ENCODE measurements at places on chromosomes 1 and 21.

- no peak for DNase-seq
These were observed 70.0 kb upstream of the PTGS2 start for GRCh38 chr1:186750257-186750656.

DNA sequence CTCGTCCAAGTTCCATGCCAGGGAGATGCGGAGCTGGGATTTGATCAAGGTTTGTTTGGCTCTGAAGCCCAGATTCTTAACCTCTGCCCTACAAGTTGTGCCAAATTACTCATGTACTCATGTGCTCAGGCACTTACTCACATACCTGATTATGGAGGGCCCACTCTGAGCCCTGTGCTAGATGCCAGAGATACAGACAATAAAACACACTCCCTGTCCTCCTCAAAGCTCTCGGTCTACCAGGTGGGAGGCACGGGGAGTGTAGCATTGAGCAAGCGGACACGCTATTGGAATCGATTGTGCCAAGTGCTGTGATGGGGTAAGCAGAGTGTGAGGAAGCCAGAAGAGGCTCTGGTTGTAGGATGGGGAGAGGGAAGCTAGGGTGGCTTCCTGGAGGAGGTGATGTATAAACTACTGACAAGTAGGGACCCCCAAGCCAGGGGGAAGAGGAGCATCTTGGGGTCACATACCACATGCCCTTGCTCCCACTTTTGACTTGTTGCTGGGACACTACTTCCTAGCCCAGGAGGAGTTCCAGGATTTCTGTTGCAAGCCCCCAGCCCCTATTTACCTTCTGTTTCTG is 49.8 kb upstream of the IFNLR1 start:
- DNase-seq = no peak

- no peak for DNase-seq
These were observed 69.2 kb downstream of the SH3GLB1 start for GRCh38 chr1:86773341-86774288.

- no peak for DNase-seq
These were observed 181.1 kb downstream of the IGSF21 start for GRCh38 chr1:18288722-18289121.

- DNase-seq = no peak
These were observed 1.3 kb upstream of the GALE start for GRCh38 chr1:23801876-23802275.

- no peak for DNase-seq
These were observed 7.5 kb downstream of the HES4 start for GRCh38 chr1:992362-992761.

GRCh38 chr1:203328714-203329122 is 22.2 kb downstream of the FMOD start:
- DNase-seq = no peak

DNA sequence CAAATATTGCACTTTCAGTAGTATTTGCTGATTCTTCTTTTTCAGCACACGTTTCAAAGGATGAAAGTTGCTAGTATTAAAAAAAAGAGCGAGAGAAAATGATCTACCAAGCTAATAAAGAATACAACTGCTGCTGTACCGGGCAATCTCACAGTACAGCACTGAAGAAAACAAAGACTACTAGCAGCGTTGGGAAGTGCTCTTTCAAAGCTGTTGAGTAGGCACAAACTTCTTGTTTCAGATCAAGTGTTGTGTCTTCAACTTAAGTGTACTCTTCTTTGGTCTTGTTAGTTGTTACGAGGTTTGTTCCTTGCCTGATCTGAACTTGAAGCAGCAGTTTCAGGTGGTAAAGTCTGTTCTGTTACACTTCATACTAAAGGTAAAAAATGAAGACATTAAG is 7.9 kb downstream of the CSDE1 start:
- DNase-seq = no peak

- no peak for DNase-seq
These were observed 7.1 kb downstream of the DHRS3 start for GRCh38 chr1:12610941-12611340.

DNA sequence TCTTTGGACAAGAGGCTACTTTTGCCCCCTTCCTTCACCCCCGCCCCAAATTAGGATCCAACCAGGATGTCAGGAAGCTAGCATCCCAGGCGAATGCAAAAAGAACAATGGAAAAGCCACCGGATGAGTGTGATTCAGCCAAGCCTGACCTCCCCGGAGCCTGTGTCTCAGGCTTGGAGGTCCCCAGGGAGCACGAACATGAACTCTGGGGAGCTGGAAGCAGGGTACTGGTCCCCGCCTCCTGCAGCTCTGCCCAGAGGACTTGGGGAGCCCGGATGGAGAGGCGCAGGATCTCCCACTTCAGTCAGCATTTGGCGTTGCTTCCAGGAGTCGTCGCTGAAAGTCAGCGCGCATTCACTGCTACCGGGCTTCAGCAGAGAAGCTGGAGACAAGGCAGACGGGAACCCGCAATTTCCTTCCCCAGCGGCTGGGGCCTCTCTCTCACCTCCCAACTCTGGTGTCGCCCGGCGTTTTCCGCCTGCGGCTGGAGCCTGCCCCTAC is 1.8 kb upstream of the TBX15 start:
- DNase-seq = no peak

- no peak for DNase-seq
These were observed 159.7 kb downstream of the PCNX2 start for GRCh38 chr1:233135833-233136232.

DNA sequence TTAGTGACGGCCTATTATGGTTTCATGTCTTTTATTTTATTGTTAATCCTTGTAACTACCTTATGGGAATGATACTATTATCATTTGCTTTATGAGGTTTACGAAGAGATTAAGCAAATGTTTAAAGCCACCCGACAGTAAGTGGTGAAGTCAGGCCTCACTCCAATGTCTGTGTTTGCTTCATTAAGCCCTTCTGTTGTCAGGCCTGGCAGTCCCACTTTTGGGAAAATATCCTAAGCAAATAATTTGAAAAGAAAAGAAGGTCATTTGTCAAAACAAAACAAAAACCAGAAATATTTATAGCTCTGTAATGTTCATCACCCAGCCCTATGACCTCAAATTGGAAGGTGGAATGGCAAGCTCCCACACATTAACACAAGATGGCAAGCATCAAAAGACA is 40.7 kb upstream of the USP24 start:
- no peak for DNase-seq

GRCh38 chr1:8293118-8293517 is 24.8 kb upstream of the SLC45A1 start:
- DNase-seq = no peak

DNA sequence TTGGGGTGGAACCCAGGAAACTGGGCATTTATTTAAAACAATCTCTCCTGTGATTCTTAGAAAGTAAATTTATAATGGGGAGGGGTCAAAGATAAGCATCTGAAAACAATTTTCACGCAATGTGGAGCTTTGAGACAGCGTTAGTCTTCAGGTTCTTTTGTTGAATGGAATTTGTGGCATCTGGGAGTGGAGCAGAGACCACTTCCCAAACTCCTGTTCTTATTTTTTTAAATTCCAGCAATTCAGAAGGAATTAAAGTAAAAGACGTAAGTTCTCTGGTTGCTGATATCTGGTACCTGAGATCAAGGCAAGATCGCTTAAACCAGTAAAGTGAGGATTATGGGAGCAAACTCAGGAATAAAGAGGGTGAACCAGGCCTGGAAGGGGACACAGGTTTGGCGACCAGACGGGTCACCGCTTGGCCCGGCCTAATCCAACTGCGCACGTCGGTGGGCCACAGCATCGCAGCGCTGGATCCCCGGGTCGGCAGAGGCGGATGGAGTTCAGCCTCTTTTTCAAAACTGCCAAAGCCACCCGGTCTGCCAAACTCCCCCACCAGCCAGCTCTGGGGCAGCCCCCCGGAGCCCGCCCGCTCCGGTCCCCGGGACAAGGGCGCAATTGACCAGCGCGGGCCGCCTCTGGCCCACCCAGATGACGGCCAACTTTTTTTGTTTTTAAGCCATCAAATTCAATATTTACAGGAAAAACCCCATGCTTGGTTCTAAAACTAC is 754 bp upstream of the PDPN start:
- DNase-seq = no peak

- no peak for DNase-seq
These were observed 68.4 kb downstream of the DNM3 start for GRCh38 chr1:171909711-171910110.

GRCh38 chr1:237709355-237709754 is 181.4 kb downstream of the ZP4 start:
- no peak for DNase-seq

GRCh38 chr1:58936973-58937372 is 153.1 kb upstream of the JUN start:
- DNase-seq = no peak

DNA sequence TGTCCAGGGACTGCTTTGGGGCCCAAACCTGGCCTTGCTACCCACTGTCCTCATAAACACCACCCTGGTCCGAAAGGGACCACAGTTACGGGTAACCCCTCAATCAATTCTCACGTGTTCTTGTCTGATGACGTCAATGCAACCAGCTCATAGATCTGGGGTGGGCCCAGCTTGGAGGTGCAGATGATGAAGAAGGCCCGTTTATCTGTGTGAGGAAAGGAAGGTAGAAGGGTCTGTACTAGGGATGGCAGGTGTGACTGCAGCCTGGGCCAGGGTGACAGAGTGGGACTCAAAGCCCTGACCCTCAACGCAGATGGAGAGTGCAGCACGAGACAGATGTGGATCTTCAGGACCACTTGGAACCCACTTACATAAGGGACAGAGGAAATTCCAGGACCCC is 22.1 kb downstream of the LRRC71 start:
- no peak for DNase-seq

GRCh38 chr1:223219846-223220610 is 77.0 kb upstream of the TLR5 start:
- DNase-seq = no peak

DNA sequence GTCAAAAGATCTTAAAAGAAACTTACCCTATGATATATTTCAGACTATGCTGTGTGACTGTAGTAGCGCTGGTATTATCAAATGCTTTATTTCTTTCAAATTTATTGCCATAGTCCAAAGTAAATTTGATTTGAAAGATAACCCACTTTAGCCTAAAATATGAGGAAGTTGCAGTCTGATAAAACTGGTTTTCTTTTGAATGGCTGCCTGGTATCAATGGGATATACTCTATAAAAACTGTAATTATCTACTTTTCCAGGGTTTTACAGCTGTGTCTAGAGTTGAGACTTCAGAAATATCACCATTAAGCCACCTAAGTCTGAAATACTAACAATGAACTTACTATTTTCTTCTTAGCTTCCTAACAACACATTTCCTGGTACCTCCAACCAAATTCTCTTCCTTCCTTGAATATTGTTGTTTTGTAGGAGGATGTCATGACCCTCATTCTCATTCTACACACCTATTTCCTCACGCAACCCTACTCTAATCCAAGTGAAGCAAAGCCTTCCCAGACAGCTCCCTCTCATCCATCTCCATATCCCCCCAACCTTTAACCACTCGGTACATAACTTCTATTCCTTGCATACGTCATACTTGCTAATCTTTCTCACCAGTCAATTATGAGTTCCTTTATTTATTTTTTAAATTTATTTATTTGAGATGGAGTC is 17.0 kb downstream of the KDM5B start:
- no peak for DNase-seq

- DNase-seq = no peak
These were observed 22.3 kb upstream of the FAM78B start for GRCh38 chr1:166189126-166189525.

DNA sequence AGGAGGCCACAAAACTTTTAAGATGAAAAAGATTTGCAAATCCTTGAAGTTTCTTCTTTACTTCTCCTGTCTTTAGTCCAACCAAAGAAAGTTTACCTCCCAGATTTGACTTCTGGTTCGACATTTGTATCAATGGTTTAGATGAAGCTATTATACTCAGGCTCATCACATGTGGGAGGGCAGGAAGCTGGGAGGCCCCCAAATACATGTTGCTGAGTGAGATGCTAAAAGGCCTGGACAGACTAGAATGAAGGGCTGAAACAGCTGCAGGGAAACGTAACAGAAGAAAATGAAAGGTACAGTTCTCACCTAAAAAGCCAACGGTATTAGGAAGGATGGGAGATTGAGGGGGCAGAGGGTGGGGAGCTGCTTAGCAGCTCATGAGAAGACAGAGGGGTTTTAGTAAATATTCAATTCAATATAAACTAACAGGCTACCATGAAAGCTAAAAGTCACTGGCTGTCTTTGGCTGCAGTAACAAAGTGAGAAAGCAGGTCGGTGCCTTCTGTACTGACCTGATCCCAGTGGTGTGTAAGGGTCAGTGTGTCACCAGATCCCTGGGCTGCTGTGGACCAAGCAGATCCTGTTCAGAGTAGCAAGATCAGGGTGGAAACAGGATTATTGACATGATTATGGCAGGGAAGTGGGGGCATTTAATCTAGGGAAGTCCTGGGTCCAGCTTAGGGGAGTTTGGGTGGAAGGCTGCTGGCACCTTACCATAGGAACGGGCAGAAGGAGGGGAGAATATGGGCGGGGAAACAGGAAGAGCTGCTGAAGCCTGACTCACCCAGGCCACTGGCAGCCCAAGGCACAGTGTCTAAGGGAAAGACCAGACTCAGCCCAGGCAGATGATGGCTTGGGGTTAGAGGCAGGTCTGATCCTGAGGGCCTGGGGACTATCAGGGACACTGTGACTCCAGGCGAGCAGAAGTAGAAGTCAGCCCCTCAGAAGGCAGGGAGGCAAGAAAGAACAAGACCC is 60.4 kb downstream of the KCNN3 start:
- DNase-seq = no peak

DNA sequence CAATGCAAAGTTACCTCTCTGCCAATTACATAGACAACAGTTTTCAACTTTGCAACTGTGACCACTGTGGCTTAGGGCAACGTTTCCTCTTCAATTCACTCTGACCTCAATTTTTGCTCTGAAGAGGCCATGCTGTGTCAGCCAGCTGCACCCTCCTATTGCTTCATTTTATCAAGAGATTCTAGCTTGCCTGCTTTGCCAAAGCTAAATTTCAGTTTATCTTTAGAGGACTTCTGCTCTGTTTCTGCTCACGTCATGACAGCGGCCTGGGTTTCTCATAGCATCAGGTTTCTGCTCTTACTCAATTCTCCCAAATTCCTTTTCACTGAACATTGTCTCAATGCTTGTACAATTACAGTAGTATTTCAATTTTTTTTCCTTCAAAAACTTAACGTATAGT is 154.6 kb downstream of the PLA2G4A start:
- no peak for DNase-seq

DNA sequence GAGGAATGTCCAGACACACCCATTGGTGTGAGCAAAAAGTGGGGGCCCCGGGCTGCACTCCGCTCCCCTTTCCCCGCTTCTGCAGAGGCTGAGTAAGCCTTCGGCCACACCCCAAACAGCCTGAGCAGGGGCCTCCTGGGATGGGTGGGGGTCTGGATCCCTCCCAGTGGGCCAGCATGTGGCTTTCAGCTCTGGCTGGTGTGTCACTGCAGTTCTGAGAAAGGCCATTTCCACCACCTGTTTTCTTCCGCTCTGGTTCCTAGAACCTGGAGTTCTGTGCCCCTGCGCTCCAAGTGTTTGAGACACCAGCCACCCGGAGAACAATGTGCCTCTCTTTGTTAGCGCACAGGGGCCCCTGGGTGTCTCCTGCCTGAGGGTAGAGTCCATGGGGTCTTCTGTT is 30.9 kb downstream of the SLC37A1 start:
- DNase-seq = no peak

- no peak for DNase-seq
These were observed 10.2 kb upstream of the UBL4B start for GRCh38 chr1:110102081-110102480.

GRCh38 chr1:94045465-94046056 is 75.4 kb downstream of the ABCA4 start:
- DNase-seq = peak; percentile 12
